Stimulated activated CD8-positive, alpha-beta memory T cell treated with anti-CD3 and anti-CD28 coated beads, Interleukin-15, amount 100 ng/mL, for 24 hours (primary cell): ENCODE measurements at places on chromosomes 1 and 21.

DNA sequence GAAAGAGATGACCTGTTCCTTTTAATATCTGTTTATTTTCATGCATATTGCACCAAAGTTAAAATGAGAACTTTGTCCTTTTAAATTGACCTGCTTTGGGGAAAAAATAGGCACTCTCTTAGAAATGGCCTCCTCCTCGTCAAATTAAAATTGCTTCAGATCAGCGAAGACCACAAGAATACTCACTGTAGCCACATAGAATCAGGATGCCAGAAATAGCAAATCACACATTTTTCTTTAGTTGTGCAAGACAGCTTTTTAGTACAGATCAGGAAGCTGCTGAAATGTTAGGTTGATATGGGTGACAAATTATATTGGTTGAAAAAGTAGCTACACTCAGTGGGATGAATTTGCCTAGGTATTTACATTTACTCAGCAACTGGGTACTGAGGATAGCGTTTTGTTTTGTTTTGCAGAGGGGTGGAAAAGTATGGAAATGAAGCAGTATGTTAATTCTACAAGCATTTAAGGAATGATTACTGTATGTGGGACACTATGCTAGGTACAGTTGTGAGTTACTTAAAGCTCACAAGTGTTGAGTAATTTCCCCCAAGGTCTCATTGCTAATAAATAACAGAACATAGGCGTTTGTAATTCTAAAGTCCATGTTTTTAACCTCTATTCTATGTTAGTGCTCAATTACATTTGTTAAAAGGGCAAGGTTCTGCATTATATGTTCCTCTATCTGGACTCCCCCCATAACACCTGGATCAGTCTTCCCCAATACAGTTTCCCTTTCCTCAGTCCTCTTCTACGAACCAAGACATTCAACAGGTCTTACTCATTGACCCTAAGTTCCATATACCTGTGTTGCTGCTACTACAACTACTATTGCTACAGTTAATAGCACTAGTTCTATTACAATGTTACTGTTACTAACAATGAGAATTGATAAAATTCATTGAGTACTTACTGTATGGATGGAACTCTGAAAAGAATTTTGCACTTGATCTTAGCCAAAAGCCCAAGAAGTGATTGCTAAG, 99.4 kb upstream of the S1PR1 start:
- no peak for DNase-seq

- DNase-seq: no peak
Observed at GRCh38 chr1:180734366-180734765, 102.5 kb downstream of the XPR1 start.

- no peak for DNase-seq
Observed at GRCh38 chr1:55611123-55611522, 396.0 kb upstream of the USP24 start.

GRCh38 chr1:187038784-187039183, 210.0 kb downstream of the PLA2G4A start:
- DNase-seq: no peak

DNA sequence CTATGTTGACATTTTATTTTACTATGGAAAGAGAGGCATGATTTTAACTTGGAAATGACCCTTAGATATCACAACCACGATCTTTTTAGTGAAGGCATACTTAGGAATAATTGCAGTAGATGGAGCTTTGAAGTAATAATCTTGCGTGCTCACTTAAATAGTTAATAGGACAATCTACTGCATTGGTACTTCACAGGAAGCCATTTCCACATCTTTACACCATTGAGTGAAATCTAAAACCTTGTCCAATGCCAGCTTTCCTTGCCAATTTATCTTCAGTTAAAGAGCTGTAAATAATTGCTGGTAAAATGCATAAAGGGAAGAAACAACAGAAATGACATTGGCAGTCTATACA, 586.3 kb downstream of the ADGRL2 start:
- no peak for DNase-seq

- no peak for DNase-seq
Observed at GRCh38 chr1:26556111-26556510, 26.6 kb downstream of the RPS6KA1 start.

DNA sequence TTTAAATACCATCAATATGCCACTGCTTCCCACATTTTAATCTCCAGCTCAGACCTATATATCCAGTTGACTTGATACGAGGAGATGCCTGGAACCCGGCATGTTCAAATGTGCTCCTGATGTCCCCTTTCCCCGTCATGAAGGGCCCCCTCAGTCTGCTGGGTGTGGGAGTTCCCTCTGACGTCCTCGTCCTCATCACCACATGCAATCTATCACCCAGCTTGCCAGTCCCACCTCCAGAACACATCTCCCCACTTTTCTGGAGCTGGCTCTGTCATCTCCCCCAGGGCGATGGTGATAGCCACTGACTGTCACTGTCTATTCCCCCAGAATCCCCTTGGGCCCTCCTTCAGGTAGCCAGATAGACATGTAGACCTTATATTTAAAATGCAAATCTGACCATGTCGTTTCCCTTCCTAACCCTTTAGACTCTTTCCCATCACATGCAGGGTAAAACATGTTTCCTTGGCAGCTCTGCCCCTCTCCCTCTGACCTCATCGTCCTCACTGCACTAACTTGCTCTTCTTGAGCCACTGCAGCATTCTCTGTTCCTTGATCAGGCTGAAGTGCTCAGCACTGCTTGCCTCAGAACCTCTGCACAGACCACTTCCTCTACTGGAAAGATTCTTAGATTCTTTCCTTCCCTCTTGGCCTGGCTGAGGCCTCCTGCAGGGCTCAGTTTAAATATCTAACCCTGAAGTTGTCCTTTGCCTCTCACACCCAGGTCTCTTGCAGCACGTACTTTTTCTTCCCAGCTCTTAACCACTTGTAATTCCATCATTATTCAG, 7.4 kb downstream of the AZIN2 start:
- no peak for DNase-seq

- no peak for DNase-seq
Observed at GRCh38 chr1:1678581-1679380, 13.8 kb downstream of the SLC35E2B start.

DNA sequence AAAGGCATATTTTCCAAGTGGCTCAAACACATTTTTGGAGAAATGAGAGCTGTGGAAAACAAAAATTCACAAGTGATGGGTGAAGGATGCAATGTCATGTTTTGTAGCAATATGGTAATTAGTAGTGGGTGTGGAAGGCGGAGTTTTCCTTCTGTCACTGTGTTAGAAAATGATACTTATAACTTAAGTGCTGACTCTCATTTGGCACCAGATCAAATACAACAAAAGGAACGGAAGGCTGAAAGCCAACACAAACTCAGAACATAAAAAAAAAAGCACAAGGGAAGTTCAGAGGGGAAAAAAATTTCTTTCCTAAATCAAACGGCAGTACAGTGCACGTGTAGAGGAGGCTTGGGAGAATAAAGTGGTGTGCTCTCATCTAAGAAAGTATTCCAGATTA, at the start of gene TNFSF18:
Gene TNFSF18, minus strand, starts transcription at position 77 of the 400 bp plus-strand sequence. Its CDS starts 45 bp downstream, at position 32.
- DNase-seq: no peak

GRCh38 chr21:26887251-26887650, 42.0 kb upstream of the ADAMTS1 start:
- DNase-seq: no peak

DNA sequence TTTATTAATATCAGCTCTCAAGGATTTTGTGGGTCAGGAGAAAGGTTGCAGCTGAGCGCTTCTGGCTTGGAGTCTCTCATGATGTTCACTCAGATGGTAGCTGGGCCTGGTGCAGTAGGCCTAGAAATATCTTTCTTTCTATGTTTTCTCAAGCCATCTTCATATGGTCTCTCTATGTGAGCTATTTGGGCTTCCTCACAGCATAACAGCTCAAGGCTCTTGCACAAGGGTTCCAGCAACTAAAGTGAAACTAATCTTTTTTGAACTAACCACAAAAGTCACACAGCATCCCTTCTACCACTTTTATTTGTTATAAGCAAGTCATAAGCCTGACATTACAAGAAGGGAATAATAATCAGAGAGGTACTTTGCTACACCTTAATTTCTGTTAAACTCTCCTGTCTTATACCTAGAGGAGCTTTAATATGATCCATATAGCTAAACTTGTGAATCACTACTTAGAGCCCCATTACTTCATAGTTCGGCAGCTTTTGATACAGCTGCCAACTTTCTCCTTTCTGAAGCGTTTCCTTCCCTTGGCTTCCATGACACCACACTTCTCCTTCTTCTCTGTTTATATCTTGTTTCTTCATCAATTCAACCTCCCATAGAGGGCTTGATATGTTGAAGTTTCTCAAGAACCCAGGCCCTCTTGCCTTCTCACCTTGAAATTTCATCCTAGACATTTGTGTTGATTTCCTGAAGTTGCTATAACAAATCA, 720.2 kb downstream of the LTN1 start:
- no peak for DNase-seq

DNA sequence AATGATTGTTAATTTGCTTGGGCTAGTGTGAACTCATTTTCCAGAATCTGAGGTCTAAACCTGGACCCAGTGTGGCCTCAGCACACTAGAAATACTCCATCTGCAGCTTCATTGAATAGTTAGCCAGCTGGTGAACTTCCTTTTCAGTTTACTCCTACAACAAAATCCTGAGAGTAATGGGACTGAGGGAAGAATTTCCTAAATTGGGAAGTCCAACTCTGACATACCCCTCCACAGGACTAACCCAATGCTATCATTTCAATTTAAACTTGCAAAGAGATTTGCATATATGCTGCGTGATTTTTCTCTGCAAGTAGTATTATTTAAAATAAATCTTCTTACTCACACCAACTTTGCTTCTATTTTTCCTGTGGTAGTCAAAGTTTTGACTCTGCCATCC, 27.8 kb upstream of the PIGC start:
- DNase-seq: no peak

DNA sequence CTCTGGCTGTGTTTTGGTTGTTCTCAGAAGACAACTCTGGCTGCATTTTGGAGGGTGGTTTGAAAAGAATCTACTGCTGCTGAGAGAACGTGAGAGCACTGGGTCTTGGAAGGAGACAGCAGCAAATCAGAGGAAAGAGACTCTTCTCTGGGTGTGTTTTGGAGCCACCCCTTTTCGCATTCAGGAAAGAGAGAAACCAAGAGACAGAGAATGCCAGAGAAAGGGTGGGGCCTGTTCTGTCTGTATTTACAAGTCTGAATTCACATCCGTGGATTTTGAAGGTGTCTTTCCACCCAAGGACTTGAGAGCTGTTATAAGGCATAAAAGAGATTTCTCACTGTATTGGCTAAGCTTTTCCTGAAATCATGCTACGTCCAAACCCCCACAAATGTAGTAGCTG, 187.2 kb downstream of the C1orf94 start:
- DNase-seq: no peak

DNA sequence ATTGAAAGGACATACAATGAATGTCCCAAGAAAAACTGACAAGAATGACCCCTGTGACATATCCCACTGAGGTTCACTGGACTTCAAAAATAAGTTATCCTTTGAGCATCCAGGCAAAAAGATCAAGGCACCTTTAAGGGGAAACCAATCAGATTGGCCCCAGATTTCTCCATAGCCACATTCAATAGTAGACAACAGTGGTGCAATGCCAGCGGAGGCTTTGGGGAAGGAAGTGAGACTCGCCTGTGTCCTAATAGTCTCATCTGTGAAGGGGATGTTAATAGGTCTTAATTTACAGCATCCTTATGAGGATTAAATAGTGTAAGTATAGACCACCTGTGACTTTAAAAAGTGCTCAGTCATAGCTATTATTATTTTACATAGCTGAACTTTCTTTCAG, 21.5 kb downstream of the RPL5 start:
- DNase-seq: no peak

DNA sequence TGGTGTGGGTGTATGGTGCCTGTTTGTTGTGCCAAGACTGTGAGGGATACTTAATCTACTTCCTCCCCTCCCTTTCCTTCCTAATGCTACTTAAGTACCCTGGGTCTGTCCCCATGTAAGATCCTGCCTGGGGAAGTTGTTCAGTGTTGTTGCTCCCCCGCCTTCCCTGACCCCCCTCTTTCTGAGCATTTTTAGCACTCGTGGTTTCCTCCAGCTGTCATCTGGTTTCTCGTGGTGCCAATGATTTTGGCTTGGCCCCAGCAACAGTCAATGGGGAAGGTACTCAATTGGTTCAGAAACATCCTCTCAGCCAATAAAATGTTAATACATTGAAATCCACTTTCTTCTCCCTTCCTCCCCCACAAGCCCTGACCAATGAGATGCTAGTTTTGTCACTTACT, 8.0 kb upstream of the B4GALT3 start:
- DNase-seq: no peak

DNA sequence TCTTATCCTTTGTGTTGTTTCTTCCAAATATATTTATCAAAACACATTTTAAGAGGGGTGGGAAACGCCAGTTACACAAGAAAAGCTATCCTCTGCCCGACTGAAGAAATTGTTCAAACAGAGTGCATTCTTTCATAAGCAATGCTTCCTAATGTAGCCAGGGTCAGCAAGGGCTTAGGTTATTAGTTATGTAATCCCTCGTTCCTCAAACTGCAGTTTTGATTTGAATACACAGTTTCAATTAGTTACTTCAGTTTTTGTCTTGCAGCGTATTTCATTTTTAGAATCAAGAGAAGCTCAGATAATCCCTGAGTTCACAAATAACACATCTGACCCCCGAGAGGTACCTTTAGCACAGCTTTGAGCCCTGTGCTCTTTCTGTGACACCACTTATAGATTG, 141.7 kb upstream of the NRIP1 start:
- DNase-seq: no peak

DNA sequence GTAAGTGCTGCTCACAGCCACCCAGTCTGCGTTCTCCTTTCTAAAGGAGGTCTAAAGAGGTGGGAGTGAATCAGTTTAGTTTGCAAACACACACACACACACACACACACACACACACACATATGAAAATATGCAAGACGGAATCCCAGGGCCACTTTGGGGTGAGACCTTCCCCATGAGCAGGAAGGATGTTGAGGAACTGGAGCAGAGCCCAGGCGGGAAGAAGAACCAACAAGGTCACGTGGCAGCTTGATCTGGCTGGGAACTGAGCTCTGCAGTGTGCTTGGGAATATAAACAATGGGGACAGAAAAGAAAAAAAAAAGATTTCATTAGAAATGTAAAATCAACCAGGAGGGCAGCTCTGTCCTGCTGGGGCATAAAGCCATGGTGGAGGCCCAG, 32.6 kb downstream of the OR2G3 start:
- DNase-seq: no peak

DNA sequence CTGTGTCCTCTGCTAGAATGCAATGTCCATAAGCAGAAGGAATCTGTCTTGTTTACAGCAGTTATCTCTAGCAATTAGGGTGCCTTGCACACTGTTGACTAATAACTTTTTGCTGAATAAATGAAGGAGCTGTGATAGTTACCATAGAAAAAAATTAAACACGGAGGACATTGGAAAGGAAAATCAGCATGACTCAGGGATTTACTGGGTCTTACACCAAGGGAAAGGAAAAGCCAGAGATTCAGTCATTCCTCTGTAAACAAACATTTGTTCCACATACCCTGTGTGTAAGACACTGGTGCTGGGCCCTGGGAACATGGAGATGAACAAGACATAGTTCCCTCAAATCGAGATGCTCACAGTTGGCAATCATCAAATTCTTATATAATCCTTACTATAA, 183.3 kb downstream of the PTGER3 start:
- DNase-seq: no peak

GRCh38 chr1:161342821-161343220, 24.9 kb downstream of the CFAP126 start:
- no peak for DNase-seq
